ENCODE measurements at places on chromosomes 4 and X.
A peak's percentile ranks its signal among the peaks of the same experiment; 100 is the strongest.

- DNase-seq = no peak
These were observed 103.6 kb downstream of the ENOX2 start for GRCh38 chrX:130799393-130799792.

DNA sequence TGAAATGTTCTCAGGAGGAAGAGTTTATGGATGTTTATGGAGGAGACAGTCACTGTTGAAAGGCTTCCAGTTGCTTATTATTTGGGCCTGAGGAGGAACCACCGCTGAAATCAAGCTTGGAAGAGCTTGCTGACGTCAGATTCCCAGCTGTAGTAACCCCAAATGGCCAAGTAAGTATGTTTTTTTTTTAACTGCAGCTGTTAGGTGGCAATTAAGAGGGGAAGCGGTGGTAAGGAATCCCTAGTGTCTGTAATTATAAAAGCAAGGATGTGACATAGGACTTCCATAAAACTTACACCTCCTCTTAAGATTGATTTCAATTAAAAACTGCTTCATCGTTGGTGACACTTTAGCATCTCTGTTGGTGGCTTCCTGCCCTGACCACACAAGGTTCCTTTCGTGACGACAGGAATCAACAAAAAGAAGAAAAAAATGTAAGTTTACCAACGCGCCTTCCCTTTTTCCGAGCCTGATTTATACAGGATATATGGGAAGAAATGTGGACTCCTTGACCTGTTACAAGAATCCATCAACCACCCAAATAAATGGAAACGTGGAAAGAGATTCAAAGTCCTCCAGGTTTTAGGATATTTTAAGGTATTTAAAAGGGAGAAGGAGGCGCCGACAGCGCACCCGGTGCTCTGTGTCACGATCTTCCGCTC lies 884 bp downstream of the RELL1 start:
- peak; percentile 41 for DNase-seq

GRCh38 chr4:183637461-183637860 lies 21.5 kb downstream of the RWDD4 start:
- no peak for DNase-seq

DNA sequence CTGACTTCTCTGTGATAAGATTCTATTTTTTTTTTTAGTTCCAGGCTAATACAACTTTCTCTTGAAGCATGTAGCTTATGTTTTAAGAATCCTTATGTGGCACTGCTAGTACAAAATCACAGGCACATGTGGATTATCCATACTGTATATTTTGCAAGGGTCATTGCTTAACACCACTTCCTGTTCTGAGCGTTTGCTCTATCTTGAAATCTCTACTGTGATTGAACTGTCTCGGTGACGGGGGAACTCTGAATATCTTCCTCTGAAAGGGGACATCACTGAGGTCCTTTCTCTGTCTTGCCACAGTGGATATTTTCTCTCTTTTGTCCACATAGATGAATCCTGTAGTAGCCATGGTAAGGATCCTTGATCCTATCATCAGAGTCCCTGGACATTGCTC lies 2.1 kb upstream of the WFS1 start:
- no peak for DNase-seq

DNA sequence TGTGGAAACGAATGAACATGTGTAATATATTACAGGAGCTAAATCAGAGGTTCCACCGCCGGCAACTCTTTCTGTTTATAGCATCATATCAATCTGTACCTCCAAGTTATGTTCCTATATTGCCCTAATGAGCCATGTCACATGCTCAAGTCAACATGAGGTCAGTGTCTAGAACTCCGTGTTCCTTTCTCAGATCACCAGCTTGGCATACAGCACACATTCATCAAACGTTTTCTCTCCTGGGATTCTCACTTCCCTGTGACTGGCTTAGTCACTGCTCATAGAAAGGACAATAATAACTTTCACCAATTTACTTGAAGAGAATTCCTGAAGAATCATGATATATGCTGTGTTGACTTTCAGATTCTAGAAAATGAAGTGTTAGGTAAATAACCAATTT lies 532.0 kb upstream of the SPANXN1 start:
- no peak for DNase-seq

DNA sequence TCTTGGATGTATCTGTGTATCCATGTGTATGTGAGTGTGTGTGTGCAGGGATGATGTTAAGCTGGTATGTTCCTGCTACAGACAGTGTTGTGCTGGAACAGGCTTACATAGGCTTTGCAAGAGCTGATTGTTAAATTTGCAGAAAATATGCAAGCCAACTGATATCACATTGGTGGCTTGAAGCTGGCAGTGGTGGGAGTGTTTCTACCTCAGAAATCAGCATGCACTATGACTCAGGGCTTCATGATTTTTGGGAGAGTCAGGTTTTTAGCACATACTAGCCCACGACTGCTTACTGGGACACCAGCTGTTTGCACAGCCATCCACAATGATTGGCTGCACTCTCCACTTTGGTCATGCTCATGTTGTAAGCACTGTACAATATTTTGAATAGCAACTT lies 261.8 kb downstream of the DHX15 start:
- DNase-seq = no peak

DNA sequence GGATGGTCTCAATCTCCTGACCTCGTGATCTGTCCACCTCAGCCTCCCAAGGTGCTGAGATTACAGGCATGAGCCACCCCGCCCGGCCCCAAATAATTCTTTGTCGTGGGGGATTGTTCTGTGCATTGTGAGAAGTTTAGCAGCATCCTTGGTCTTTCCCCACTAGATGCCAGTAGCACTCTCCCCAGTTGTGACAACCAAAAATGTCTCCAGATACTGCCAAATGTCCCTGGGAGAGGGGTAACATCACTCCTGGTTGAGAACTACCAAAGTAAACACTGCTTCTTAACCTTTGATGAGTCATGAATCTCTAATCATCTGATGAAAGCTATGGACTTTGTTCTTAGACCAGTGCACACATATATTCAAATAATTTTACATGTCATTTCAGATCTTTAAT lies 90.7 kb upstream of the BRS3 start:
- DNase-seq = no peak

DNA sequence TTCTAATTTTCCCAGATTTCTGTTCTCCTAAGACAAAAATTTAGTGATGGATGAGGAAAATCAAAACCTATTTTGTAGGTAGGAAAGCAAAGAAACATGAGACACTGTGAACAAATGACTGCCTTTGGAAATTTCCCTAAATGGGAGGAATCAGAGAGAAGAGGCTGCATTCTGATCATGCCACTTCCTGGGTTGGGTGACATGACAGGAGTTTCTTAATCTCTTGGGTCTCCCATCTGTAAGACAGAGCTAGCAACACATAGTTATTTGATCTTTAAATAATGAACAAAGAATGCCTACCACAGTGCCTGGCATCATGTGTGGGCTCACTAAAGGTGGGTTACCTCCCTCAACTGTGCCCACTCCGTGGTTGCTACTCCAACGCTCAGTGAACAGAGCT lies 57.1 kb downstream of the CCDC149 start:
- DNase-seq = no peak

GRCh38 chr4:169810325-169811323 lies 52.9 kb upstream of the HPF1 start:
- DNase-seq = no peak

DNA sequence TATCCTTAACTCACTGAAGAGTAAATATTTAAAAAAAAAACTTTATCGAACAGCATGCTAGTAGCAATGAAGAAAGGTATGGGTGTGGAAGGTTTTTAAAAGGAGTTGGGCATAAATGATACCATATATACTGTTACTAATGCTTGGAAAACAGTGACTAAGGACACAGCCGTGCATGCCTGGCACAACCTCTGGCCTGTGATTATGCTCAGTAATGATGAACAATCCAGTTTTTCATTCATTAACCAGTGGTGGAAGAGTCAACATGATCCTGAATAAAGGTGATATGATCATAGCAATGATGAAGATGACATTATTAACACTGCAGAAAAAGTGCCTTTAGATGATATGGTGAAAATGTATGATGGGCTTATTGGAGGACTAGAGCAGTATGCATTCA lies 43.9 kb upstream of the GPR50 start:
- no peak for DNase-seq

DNA sequence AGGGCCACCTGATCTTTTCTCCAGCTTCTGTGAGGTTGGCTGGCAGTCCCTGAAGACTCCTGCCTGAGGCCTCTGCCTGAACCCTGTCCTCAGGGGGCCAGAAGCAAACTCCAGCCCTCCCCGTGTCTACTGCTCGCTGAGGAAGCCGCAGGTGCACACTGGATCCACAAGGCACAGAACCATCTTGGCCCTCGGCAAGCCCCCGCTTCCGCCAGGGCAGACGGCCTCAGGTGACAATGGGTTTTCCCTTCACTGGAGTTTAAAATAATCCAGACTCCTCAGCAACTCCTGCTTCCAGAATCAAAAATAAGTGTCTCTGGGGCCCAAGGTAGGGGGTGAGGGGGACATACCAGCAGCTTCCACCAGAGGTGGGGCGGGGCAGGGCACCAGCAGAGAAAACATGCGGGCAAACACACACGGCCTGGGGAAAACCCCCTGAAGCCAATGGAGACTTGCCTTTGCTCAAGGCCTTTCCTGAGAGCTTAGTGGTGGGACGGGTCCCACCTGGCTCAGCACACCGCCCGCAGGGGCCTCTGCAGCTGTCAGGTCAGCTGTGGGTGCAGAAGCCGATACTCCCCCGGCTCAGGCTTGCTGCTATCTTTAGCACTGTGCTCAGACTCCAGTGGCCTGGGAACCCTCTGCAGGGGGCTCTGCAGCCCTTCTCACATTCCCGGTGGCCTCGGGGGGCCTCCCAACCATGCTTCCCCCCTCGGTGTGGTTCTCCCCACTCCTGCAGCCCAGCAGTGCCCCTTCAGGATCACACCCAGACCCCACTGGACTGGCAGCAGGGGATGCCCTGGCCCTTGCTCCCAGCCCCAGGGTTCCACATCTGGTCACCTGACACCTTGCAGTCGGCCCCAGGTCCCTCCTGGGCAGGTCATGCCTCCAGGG lies 1.9 kb downstream of the MYL5 start:
- DNase-seq = no peak

DNA sequence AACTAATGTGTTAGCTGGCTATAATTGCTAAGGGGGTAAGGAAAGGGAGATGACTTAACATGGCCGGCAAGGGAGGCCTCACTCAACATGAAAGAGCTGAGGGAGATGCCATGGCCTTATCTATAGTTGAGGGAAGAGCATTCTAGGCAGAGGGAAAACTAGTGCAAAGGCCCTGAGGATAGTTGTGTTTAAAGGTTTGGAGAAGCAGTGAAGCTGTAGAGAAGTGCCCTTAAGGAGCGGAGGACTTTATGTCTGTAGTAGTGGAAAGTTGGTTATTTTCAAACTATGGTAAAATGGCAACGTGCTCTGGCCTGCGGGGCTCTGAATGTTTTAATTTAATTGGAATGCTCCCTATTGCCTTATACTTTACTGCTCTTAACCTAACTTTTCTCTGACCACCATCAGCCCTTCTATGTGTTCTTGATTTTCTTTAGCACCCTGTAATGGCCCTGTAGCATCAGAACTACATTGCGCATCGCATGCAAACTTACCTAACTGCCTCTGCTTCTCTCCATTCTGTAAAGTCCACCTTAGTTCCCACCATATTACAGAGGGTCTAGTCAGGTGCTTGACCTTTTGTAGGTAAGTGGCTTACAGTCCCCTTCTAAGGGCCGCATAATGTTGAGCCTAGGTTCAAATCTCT lies 35.8 kb downstream of the ERVMER34-1 start:
- no peak for DNase-seq

DNA sequence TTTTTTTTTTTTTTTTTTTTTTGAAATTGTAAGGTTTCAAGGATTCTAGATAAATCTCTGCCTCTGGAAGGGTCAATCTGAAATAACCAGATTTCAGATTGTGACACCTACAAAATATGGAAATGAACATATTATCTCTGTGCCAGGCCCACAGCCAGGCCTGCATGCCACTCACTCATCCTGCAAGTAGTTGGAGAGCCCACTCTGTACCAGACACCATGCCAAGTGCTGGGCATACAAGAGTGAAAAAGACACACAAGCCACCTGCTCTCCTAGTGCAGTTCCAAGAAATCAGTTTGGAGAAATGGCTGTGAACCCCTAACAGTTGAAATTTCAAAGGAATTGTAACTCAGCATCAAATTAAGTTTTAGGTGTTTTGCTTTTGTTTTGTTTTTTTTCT lies 145.9 kb upstream of the NOCT start:
- DNase-seq = no peak

GRCh38 chr4:138555584-138555983 lies 313.4 kb upstream of the SLC7A11 start:
- no peak for DNase-seq

DNA sequence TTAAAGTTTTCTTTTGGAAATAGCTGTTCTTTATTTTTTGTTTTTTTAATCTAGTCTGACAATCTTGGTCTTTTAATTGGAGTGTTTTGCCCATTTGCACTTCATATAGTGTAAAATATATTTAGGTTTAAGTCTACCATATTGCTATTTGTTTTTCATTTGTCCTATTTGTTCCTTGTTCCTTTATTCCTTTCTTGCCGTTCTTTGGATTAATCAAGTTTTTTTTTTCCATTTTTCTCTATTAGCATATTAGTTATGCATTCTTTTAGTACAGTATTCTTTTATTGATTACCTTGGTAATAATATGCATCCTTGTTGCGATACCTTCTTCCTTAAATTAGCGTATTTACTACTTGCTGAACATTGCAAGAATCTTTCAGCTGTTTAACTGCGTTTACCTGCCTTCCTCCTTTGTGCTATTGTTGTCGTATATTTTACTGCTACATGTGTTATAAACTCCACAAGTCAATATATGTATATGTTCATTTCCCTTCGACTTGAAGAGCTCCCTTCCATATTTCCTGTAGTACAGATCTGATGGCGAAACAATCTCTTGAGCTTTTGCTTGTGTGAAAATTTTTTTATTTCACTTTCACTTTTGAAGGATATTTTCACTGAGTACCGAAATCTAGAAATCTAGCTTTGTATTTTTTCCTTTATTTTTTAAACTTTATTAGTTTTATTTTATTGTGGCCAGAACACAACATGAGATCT lies 23.9 kb upstream of the RNF212 start:
- DNase-seq = no peak

DNA sequence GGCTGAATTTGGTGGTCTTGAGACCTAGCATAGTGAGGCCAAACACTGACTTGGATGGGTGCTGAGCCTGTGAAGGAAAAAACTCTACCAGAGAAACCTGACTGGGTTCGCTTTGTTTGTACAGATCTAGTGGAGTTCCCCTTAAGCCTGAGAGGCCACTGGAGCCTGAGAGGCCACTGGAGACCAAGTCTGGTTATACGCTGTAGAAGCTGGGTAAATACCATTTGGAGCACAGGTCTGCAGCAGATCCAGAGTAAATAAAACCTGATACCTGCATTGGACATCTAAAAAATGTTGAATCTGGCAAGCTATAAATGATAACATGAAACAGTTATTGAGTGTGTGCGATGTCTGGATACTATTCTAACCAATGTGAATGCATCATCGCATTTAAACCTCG lies 104.3 kb upstream of the IGSF1 start:
- no peak for DNase-seq

DNA sequence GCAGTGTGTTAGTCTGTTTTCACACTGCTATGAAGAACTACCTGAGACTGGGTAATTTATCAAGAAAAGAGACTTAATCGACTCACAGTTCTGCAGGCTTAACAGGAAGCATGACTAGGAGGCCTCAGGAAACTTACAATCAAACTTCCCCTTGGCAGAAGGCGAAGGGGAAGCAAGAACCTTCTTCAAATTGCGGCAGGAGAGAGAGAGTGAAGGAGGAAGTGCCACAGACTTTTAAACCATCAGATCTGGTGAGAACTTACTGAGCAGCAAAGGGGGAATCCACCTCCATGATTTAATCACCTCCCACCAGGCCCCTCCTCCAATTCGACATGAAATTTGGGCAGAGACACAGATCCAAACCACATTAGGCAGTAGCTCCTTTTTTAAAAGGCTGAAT lies 59.2 kb upstream of the LEF1 start:
- DNase-seq = no peak

Measured in CD4-positive, alpha-beta T cell treated with Interleukin-15 for 1 hour (primary cell).